ENCODE measurements at places on chromosomes 2 and 18. TPM values are rescaled to one million over a fixed set of nuclear protein-coding genes. Genes with fewer than 3 reads are reported as not detected.

DNA sequence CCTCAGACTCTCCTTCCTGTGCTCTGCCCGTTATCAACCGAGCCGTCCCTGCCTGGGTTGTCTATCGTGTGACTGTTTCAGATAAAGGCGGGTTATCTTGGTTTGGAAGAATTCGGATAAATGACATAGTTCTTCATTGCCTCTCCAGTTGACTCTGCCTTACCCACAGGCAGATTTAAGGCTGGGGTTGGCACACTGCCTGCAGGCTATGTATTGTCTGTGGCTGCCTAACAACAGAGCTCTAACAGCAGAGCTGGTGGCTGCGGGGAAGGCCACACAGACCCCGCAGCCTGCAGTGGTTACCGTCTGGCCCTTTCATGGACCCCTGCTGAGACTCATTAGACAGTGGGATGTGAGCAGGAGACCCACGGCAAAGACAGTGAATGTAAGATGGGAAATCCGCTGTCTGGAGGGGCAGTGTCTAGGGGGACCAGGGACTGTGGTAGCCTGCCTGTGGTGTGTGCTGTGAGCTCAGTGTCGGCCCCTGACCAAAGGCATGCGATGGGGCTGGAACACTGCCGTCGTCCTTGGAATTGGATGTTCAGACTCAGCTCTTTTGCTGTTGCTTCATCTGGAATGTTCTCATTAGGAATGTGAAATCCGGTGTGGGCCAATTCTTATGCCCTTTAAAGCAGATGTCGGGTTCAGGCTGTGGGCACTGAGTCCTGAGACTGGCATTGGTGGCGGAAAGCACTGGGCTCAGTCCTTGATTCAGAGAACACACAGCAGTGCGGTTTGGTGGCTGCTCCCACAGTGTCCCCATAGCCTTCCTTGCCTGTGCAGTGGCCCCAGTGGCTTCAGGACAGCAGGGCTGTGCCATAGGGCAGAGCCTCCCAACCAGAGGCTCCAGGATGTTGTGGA is 44.5 kb downstream of the SH3RF3 start:
- H3K4me3 ChIP-seq = no peak overlapping the region
- no peak overlapping the region for H3K27ac ChIP-seq
- H3K4me1 ChIP-seq = peaks cover 10% of the 10 kb centered on the region
- peaks cover 4% of the 10 kb centered on the region for H3K27me3 ChIP-seq

Gene SCYGR5
- not detected for total RNA-seq

- H3K4me3 ChIP-seq = no peak overlapping the region
- no peaks in the 10 kb centered on the region for H3K27me3 ChIP-seq
- H3K27ac ChIP-seq = no peak overlapping the region
- DNase-seq = no peak
Observed at GRCh38 chr18:26471027-26471426, 77.3 kb downstream of the KCTD1 start.

Gene SLC4A3
- not detected for total RNA-seq

- no peak overlapping the region for H3K4me3 ChIP-seq
- H3K4me1 ChIP-seq = no peaks in the 10 kb centered on the region
- no peaks in the 10 kb centered on the region for H3K27me3 ChIP-seq
Observed at GRCh38 chr18:57325491-57326166, 26.7 kb upstream of the ST8SIA3 start.

GRCh38 chr2:171583566-171583965 is 61.3 kb downstream of the CYBRD1 start:
- DNase-seq = no peak
- no peaks in the 10 kb centered on the region for H3K36me3 ChIP-seq
- peaks cover 5% of the 10 kb centered on the region for H3K27me3 ChIP-seq
- no peaks in the 10 kb centered on the region for H3K4me1 ChIP-seq

Gene FAM237A
- total RNA-seq = not detected

DNA sequence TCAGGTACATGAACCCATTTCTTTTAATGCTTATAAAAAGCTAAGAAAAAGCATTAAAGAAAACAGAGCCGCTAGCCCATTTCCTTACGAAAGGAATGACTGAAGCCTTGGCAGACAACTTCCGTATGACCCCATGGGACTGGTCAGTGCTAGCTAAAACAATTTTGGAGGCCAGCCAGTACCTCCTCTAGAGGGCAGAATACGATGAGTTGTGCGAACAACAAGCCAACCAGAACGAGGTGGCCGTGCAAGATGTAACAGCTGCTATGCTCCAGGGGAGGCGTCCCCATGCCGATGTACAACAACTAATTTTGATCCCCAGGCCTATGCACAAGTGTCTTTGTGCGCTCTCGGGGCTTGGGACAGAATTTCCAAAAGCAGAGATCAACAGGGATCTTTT is 16.7 kb downstream of the MAP3K2 start:
- no peaks in the 10 kb centered on the region for H3K27me3 ChIP-seq
- no peak overlapping the region for H3K4me3 ChIP-seq
- no peak for DNase-seq
- H3K4me1 ChIP-seq = no peaks in the 10 kb centered on the region

GRCh38 chr2:162242586-162243280 is 512 bp downstream of the FAP start:
- no peak overlapping the region for H3K27ac ChIP-seq
- no peaks in the 10 kb centered on the region for H3K4me1 ChIP-seq
- DNase-seq = no peak
- peaks cover 43% of the 10 kb centered on the region for H3K27me3 ChIP-seq
- no peaks in the 10 kb centered on the region for H3K36me3 ChIP-seq

DNA sequence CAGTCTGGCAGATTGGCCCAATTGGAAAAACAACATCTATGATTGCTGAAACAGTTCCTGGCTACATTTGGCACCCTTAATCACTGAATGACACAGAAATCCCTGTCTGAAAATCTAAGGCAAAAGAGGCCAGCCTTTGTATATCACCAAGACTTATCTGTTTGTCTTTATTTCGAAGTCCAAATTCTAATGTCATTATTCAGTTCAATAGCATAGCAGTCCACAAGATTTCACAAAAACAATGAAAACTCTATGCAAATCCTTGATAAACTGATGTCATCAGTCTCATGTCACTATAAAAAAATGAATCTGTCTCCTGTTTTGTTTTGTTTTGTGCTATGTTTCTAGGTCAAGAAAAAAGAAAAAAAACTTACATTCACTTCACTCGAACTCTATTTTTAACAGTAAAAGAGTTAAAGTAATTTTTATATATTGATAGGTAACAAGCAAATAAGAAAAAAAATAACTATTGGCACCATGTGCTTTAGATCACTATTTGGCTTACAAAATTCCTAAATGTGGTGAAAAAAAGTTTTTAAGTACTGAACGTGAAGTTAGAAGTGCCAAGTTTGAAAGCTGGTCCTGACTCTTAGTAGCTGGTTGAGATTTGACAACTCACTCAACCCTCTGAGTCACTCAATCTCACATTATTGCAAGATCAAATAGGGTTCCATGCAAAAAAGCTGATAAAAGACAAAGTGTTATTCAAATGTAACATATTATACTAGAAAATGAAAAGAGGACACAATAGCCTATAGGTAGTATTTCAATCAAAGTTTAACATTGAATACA is 359.3 kb downstream of the IRS1 start:
- DNase-seq = no peak
- H3K4me1 ChIP-seq = no peaks in the 10 kb centered on the region
- no peaks in the 10 kb centered on the region for H3K27me3 ChIP-seq
- no peak overlapping the region for H3K27ac ChIP-seq

- DNase-seq = no peak
- H3K27me3 ChIP-seq = no peaks in the 10 kb centered on the region
- H3K4me1 ChIP-seq = peaks cover 24% of the 10 kb centered on the region
- H3K36me3 ChIP-seq = peaks cover 43% of the 10 kb centered on the region
Observed at GRCh38 chr2:86213699-86214502, 14.6 kb downstream of the MRPL35 start.

Gene C2orf66
- 0.20 TPM for total RNA-seq

GRCh38 chr2:39525636-39526412 is 88.7 kb upstream of the MAP4K3 start:
- no peak for DNase-seq
- H3K27ac ChIP-seq = no peak overlapping the region
- H3K4me1 ChIP-seq = no peaks in the 10 kb centered on the region
- H3K27me3 ChIP-seq = no peaks in the 10 kb centered on the region
- H3K36me3 ChIP-seq = no peaks in the 10 kb centered on the region

Gene TMEM182
- total RNA-seq = 4.1 TPM

Gene IL18R1
- 22.1 TPM for total RNA-seq

GRCh38 chr2:226583715-226584114 is 215.9 kb downstream of the IRS1 start:
- no peak overlapping the region for H3K4me3 ChIP-seq
- H3K4me1 ChIP-seq = no peaks in the 10 kb centered on the region
- peaks cover 24% of the 10 kb centered on the region for H3K27me3 ChIP-seq
- H3K36me3 ChIP-seq = no peaks in the 10 kb centered on the region

DNA sequence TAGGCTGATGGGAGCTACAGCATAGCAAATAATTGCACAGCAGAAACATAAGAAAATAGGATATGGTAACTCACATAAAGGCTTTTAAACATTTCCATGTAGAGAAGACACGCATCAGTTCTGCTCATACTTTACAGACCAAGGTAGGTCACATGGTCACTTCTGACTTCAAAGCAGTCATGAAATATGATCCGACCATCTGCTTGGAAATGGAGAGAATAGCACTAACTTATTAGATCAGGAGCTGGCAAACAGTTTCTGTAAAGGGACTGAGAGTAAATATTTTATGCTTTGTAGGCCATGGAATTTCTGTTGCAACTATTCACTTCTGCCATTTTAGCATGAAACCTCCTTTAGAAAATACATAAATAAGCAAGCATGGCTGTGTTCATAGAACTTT is 936.6 kb upstream of the FANCL start:
- DNase-seq = no peak
- H3K4me1 ChIP-seq = no peaks in the 10 kb centered on the region
- H3K36me3 ChIP-seq = no peaks in the 10 kb centered on the region
- H3K4me3 ChIP-seq = no peak overlapping the region
- H3K27me3 ChIP-seq = no peaks in the 10 kb centered on the region
- no peak overlapping the region for H3K27ac ChIP-seq

Gene TBR1
- not detected for total RNA-seq

Gene THSD7B
- total RNA-seq = not detected

Gene CCDC68
- not detected for total RNA-seq

- H3K36me3 ChIP-seq = no peaks in the 10 kb centered on the region
- H3K4me3 ChIP-seq = no peak overlapping the region
- peaks cover 24% of the 10 kb centered on the region for H3K4me1 ChIP-seq
- peaks cover 5% of the 10 kb centered on the region for H3K27me3 ChIP-seq
Observed at GRCh38 chr2:231601356-231602229, 8.9 kb downstream of the TEX44 start.

DNA sequence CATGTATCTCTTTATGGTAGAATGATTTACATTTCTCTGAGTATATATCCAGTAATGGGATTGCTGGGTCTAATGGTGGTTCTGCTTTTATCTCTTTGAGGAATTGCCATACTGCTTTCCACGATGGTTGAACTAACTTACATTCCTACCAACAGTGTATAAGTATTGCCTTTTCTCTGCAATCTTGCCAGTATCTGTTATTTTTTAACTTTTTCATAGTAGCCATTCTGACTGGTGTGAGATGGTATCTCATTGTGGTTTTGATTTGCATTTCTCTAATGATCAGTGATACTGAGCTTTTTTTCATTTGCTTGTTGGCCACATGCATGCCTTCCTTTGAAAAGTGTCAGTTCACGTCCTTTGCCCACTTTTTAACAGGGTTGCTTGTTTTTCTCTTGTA is 55.1 kb downstream of the CYTIP start:
- H3K27me3 ChIP-seq = no peaks in the 10 kb centered on the region
- H3K36me3 ChIP-seq = peaks cover 45% of the 10 kb centered on the region
- no peak for DNase-seq

All from activated CD4-positive, alpha-beta T cell treated with anti-CD3 and anti-CD28 coated beads, Interleukin-2, amount 10 ng/mL, durations not matched to agents 7 days and 5 days (primary cell).